Cardiac septum (tissue), 1 donor: ENCODE measurements at places on chromosomes 5 and 9. TPM values are rescaled to one million over a fixed set of nuclear protein-coding genes. Genes with fewer than 3 reads are reported as not detected.

ANKRD33B gene
- 15.2 TPM for total RNA-seq

PCDHGA12 gene
- 10.3 TPM for total RNA-seq

TTC16 gene
- total RNA-seq = 0.16 TPM

FOXI1 gene
- total RNA-seq = not detected

DNAH5 gene
- total RNA-seq = 0.35 TPM
